Common myeloid progenitor, CD34-positive (primary cell): ENCODE measurements at places on chromosomes 4 and X.

DNA sequence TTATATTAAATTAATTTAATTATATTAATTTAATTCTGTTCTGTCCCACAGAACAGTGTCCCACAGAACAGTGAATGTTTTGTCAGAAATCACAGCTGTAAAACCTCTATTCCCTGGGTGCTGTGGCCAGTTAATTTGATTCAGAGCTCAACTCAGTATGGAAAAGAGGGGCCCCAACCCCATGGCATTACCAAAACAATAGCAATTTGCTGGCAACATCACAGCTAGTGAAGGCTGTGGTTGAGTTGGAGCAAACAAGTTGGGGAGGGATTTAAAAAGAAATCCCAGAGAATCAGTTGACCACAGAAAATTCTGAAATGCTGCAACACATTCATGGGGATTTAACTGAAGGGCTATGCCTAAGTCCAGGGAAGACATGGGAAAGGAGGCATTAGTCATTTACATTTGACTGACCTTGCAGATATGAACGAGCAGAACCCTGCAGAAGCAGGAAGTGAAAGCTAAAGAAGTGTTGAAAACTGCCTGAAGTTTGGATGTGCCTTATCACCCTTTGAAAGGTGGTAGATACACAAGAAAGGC lies 30.1 kb downstream of the PDHA2 start:
- DNase-seq = no peak

GRCh38 chr4:9906996-9907395 lies 114.3 kb downstream of the SLC2A9 start:
- no peak for DNase-seq

DNA sequence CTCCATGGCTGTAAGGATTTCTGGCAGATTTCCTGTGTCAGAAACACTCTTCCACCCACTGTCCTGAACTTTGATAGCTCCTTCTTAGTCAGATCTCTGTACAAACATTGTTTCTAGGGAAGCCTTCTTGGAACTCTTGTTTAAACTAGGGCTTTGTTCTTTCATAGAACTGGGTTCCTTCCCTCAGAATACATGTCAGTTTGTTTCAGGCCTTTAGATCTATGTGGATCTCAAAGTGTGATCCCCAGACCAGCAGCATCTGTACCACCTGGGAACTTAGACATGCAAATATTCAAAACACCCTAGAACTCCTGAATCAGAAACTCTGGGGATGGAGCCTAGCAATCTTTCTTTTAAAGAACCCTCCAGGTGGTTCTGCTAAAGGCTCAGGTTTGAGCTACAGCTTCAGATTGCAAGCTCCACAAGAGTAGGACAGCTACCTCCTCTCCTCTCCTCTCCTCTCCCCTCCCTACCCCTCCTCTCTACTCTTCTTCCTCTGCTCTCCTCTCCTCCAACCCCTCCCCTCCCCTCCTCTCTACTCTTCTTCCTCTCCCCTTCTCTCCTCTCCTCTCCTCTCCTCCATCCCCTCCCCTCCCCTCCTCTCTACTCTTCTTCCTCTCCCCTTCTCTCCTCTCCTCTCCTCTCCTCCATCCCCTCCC lies 12.7 kb downstream of the RASSF6 start:
- DNase-seq = no peak

DNA sequence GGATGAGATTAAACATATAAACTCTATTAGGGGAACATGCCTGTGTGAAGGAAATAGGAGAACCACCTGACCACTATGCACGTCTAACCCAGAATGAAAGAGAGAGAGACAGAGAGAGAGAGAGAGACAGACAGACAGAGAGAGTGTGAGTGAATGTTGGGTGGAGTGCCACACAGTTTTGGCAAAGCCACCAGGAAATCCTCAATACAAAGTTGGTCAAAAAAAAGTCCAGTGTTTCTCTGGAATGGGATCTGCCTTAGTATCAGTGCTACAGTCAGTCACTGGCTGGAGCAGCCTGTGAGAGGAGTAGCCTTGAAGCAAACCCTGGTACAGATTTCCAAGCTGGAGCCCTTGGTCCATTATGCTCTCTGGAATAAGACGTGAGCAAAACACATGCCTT lies 91.7 kb downstream of the GC start:
- DNase-seq = no peak

- no peak for DNase-seq
These were observed 25.9 kb upstream of the RBPJ start for GRCh38 chr4:26294904-26295303.

GRCh38 chr4:98512918-98513317 lies 145.5 kb downstream of the TSPAN5 start:
- no peak for DNase-seq
